ENCODE measurements at places on chromosomes 1 and 21. TPM values are rescaled to one million over a fixed set of nuclear protein-coding genes. Genes with fewer than 3 reads are reported as not detected.

- H3K36me3 ChIP-seq: no peaks in the 10 kb centered on the region
- peak overlapping the region; percentile 84 for H3K27ac ChIP-seq
- no peak overlapping the region for H3K4me3 ChIP-seq
- peaks cover 15% of the 10 kb centered on the region for H3K4me1 ChIP-seq
Observed at GRCh38 chr1:167297222-167298214, 76.8 kb downstream of the POU2F1 start.

- no peak overlapping the region for H3K27ac ChIP-seq
- DNase-seq: no peak
- no peaks in the 10 kb centered on the region for H3K27me3 ChIP-seq
- no peaks in the 10 kb centered on the region for H3K4me1 ChIP-seq
Observed at GRCh38 chr1:67404212-67404620, 26.0 kb downstream of the SERBP1 start.

GRCh38 chr1:67216401-67216800 is 50.1 kb downstream of the IL23R start:
- no peaks in the 10 kb centered on the region for H3K27me3 ChIP-seq
- DNase-seq: no peak
- H3K27ac ChIP-seq: no peak overlapping the region
- H3K4me1 ChIP-seq: no peaks in the 10 kb centered on the region
- H3K4me3 ChIP-seq: no peak overlapping the region

DNA sequence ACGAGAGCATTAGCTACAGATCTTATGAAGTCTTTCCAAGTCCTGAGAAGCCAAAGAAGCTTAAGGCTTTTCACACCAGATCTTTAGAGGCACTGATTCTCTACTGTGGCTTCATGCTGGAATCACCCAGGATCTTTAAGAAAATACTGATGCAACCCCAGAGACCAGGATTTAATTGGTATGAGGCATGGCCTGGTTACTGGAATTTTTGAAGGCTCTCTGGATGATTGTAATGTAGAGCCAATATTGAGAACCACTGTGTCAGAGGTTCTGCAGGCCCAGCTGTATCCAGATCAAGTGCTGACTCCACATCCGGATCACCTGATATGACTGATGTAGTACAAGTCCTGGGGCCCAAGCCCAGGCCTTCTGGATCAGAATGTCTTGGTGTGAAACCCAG is 105.7 kb downstream of the PLPPR5 start:
- DNase-seq: no peak
- no peaks in the 10 kb centered on the region for H3K4me1 ChIP-seq
- no peaks in the 10 kb centered on the region for H3K27me3 ChIP-seq
- no peak overlapping the region for H3K27ac ChIP-seq

DNA sequence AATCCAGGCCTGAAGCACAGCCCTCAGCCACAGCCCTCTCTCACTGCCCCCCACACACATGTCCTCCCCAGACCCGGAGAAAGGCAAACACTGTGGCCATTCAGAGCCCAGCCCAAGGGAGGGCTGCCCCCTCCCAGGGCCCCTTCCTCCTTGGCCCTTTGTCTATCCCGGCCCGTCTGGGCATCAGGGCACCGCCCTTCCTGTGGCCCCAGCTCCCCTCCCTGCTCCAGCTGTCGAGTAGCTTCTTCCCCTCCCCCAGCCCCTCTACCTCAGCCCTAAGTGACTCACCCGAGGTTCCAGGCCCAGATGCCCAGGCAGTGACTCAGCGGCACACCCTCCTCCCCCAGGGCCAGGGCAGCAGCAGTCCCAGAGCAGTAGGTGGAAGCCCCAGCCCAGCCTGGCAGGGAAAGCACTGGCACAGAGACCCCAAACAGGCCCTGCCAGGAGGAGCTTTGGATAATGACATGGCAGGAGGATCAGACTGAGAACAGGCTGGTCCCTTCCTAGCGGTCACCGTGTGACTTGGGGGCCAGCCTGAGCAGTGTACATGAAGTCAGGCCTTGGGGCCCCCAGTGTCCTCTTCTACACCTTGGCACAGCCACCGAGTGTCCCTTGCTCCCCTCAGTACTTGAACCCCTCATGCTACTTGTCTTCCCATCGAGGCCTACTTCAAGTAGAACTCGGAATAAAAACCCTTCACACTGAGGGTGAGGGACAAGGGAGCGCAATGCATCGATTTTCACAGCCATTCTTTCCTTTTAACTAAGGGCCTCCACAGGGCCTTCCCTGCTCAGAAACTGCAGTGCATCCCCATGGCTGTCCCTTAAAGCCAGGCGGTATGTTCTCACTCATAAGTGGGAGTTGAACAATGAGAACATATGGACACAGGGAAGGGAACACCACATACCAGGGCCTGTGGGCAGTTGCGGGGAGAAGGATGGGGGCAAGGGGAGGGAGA is 1.0 kb upstream of the S100A2 start:
- DNase-seq: peak; percentile 99
- H3K4me1 ChIP-seq: peaks cover 47% of the 10 kb centered on the region
- no peaks in the 10 kb centered on the region for H3K27me3 ChIP-seq
- peak overlapping the region; percentile 97 for H3K27ac ChIP-seq

GRCh38 chr1:41557751-41558455 is 73.4 kb upstream of the EDN2 start:
- no peaks in the 10 kb centered on the region for H3K36me3 ChIP-seq
- DNase-seq: no peak

GRCh38 chr1:153400244-153400643 is 9.4 kb upstream of the S100A8 start:
- no peaks in the 10 kb centered on the region for H3K27me3 ChIP-seq
- no peak overlapping the region for H3K4me3 ChIP-seq
- DNase-seq: no peak
- no peaks in the 10 kb centered on the region for H3K36me3 ChIP-seq
- no peaks in the 10 kb centered on the region for H3K4me1 ChIP-seq
- H3K27ac ChIP-seq: no peak overlapping the region

GRCh38 chr1:110184446-110184845 is 25.7 kb upstream of the KCNC4 start:
- no peak for DNase-seq
- H3K4me1 ChIP-seq: no peaks in the 10 kb centered on the region
- no peak overlapping the region for H3K27ac ChIP-seq
- H3K4me3 ChIP-seq: no peak overlapping the region

DNA sequence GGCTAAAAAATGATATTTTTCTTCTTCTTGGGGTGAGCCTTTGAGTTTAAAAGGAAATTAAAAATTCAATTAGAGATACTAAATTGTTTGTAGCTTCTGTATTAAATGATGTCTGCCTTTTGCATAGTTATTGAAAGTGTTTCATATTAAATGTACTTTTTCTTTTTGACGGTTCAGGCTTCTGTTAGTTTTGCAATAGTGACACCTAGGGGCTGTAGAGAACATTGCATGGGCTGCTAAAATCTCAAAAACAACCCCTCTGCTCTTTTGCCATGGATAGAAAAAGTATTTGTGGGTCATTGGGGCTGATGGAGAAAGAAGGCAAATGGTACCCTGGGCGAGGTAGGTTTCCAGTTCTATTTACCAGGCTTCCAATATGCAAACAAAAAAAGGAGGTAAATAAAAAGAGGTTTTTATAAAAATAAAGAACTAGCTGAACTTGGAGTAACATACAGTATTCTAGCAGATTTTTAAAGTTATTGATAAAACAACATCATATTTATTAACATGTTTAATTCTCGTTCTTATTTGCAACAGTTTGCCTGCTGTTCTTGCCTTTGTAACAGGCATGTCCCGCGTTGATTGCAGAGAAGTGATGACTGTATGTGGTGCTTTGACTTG is 115.4 kb upstream of the HOOK1 start:
- no peaks in the 10 kb centered on the region for H3K27me3 ChIP-seq
- no peaks in the 10 kb centered on the region for H3K36me3 ChIP-seq
- H3K27ac ChIP-seq: peak overlapping the region; percentile 13
- no peak overlapping the region for H3K4me3 ChIP-seq
- H3K4me1 ChIP-seq: peaks cover 27% of the 10 kb centered on the region
- no peak for DNase-seq

- no peaks in the 10 kb centered on the region for H3K4me1 ChIP-seq
- H3K27me3 ChIP-seq: no peaks in the 10 kb centered on the region
- no peak overlapping the region for H3K27ac ChIP-seq
- H3K36me3 ChIP-seq: no peaks in the 10 kb centered on the region
Observed at GRCh38 chr1:159300146-159300545, 2.0 kb upstream of the FCER1A start.

GRCh38 chr1:228487336-228488124 is at the start of gene RNF187:
Gene RNF187, plus strand, starts transcription at chr1:228487382.
- H3K36me3 ChIP-seq: peaks cover 25% of the 10 kb centered on the region
- H3K4me1 ChIP-seq: peaks cover 7% of the 10 kb centered on the region
- no peak for DNase-seq
- peak within 1 kb of the TSS; percentile 95 for H3K4me3 ChIP-seq
- H3K27me3 ChIP-seq: no peaks in the 10 kb centered on the region

DNA sequence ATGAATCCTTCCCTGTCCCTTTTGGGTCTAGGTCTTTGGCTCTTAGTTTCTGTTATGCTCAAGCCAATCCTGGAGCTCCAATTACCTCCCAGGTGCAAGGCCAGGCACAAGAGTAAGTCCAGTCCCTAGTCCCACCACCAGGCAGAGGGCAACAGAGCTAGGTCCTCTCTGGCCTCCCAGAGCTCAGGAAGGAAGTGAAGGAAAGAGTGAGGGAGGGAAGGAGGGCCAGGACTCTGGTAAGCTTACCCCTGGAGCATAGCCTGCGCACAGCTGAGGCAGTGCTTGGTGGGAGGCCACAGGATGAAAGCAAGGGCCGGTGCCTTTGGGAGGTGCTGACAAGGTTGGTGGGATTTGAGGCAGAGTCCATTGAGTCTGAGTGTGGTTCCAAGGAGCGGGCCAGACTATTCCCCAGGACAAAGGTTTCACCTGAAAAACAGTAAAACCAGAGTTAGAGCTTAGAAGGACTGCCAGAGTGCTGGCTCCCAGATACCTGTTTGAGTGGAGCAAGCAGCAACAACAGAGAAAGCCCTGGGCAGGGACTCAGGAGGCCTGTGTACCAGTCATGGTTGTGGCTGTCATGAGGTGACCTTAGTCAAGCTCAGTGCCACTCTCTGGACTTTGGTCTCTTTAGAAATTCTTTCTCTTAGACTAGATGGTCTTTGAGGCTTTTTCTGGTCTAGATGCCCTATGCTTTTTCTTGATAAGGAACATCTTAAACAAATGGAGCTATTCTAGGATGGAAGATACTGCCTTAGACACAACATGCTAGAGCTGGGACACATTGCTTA is 15.8 kb upstream of the SLFNL1 start:
- H3K27me3 ChIP-seq: no peaks in the 10 kb centered on the region
- no peak overlapping the region for H3K27ac ChIP-seq
- H3K36me3 ChIP-seq: peaks cover 67% of the 10 kb centered on the region
- H3K4me3 ChIP-seq: no peak overlapping the region
- no peaks in the 10 kb centered on the region for H3K4me1 ChIP-seq

GRCh38 chr1:101190441-101190840 is 46.4 kb upstream of the S1PR1 start:
- H3K4me3 ChIP-seq: no peak overlapping the region
- H3K27ac ChIP-seq: no peak overlapping the region
- H3K4me1 ChIP-seq: no peaks in the 10 kb centered on the region
- DNase-seq: no peak
- H3K27me3 ChIP-seq: no peaks in the 10 kb centered on the region

GRCh38 chr1:75812065-75812464 is 15.4 kb downstream of the MSH4 start:
- no peaks in the 10 kb centered on the region for H3K27me3 ChIP-seq
- no peaks in the 10 kb centered on the region for H3K36me3 ChIP-seq

GRCh38 chr1:232555494-232556210 is 74.3 kb downstream of the SIPA1L2 start:
- peaks cover 20% of the 10 kb centered on the region for H3K4me1 ChIP-seq
- no peak overlapping the region for H3K4me3 ChIP-seq
- H3K27me3 ChIP-seq: no peaks in the 10 kb centered on the region
- H3K36me3 ChIP-seq: no peaks in the 10 kb centered on the region

GRCh38 chr1:2231532-2232254 is 3.6 kb downstream of the SKI start:
- H3K4me3 ChIP-seq: peak overlapping the region; percentile 57

DNA sequence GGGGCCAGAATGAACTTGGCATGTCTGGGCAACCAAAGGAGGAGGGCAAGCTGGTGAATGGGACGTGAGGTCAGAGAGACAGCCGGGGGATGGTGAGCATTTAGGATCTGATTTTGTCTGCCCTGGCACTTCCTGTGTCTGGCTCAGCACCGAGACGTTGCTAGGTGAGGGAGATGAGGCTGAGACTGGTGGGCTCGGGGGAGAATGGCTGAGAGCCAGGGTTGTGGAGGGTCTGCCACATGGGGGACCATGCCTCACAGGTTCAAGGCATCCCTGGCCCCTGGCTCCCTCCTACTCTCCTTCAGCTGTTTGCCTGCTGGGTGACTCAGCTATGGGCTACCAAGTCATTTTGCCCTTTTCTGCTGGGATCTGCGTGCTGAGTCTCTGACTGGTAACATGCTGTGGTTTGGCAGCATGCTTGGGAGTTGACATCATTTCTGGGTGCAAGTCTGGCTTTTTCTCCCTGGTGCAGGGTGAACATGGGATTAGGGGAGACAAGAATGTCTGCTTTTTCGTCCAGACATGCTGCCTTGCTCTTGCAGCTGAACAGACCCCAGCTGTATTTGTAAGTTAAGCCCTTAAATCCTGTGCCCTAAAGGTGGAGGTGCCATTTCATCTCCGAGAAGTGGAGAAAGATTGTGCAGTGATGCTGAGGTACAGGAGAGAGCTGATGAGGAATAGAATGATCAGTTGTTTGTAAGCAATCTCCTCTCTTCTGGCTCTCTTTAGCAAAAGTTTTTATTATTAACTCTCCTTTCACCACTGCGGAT is 17.6 kb downstream of the GALNT2 start:
- DNase-seq: no peak
- H3K27ac ChIP-seq: no peak overlapping the region
- no peaks in the 10 kb centered on the region for H3K4me1 ChIP-seq
- no peaks in the 10 kb centered on the region for H3K27me3 ChIP-seq
- peaks cover 3% of the 10 kb centered on the region for H3K36me3 ChIP-seq

DNA sequence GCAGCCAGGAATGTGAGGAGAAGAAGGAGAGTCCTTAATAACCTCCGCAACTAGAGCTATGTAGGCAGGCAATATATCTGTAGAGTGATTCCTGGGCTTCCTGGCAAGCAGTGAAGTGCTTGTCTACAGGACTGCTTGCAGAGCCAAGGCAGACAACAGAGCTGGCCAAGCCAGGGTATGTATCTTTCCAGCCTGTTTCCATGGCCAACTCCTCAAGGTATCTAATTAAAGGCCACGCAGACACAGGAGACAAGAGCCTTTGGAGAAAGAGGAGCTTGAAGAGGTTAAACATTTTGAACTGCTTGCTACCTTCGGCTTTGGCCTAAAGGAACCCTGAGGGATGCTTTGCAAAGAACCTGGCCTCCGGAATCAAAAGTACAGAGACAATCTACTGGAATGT is 137.4 kb downstream of the PIGK start:
- H3K36me3 ChIP-seq: no peaks in the 10 kb centered on the region
- H3K4me3 ChIP-seq: no peak overlapping the region
- no peak for DNase-seq
- H3K27ac ChIP-seq: no peak overlapping the region
- no peaks in the 10 kb centered on the region for H3K27me3 ChIP-seq
- no peaks in the 10 kb centered on the region for H3K4me1 ChIP-seq

PLCH2 gene
- 5.0 TPM for polyA plus RNA-seq

CD84 gene
- 1.7 TPM for polyA plus RNA-seq

GNG12 gene
- polyA plus RNA-seq: 120 TPM

KCNAB2 gene
- 27.9 TPM for polyA plus RNA-seq

AVPR1B gene
- polyA plus RNA-seq: 0.81 TPM

MPL gene
- 0.21 TPM for polyA plus RNA-seq

C2CD2 gene
- polyA plus RNA-seq: 15.2 TPM

ADCY10 gene
- polyA plus RNA-seq: 0.25 TPM

RGS4 gene
- 8.1 TPM for polyA plus RNA-seq

FAM163A gene
- 5.5 TPM for polyA plus RNA-seq

PHTF1 gene
- 9.6 TPM for polyA plus RNA-seq

All from large intestine (tissue), 12 donors.